ENCODE measurements at places on chromosomes 3 and 15.

DNA sequence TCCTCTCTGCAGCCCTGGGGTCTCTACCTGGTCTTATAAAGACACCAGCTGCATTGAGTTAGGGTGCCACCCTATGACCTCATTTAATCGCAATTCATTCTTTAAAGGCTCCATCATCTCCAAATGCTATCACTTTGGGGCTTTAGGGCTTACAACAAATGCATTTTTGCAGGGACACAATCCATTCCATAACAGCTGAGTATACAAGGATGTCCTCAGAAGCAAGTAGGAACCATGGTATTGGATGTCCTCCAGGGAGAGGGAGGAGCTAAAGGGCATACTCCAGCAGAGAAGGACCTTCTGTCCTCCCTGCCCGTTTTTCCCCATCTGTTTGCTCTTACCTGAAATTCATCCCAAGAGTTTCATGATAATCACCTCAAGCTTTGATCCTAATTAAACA lies 30.3 kb downstream of the UMPS start:
- no peak for DNase-seq

DNA sequence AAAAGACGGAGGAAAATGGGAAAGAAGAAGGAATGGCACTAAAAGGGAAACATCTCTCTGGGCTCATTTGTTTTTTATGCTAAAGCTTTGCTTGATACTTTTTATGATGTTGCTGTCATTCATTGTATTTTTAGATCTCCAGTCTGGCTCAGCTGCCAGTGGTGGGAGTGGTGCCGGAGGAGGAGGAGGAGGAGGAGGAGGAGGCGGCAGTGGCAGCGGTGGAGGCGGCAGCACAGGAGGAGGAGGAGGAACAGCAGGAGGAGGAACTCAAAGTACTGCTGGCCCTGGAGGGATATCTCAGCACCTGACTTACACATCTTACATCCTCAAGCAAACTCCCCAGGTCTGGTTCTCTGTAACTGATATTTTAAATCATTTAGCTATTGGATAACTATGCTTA lies 49.6 kb downstream of the MAP6D1 start:
- DNase-seq, result no peak

- DNase-seq, result no peak
Measured at GRCh38 chr3:100149713-100150415, 35.6 kb upstream of the FILIP1L start.

GRCh38 chr15:38876621-38877020 lies 312.0 kb upstream of the RASGRP1 start:
- DNase-seq, result no peak

- no peak for DNase-seq
Measured at GRCh38 chr3:156957715-156958114, 131.6 kb downstream of the LEKR1 start.

DNA sequence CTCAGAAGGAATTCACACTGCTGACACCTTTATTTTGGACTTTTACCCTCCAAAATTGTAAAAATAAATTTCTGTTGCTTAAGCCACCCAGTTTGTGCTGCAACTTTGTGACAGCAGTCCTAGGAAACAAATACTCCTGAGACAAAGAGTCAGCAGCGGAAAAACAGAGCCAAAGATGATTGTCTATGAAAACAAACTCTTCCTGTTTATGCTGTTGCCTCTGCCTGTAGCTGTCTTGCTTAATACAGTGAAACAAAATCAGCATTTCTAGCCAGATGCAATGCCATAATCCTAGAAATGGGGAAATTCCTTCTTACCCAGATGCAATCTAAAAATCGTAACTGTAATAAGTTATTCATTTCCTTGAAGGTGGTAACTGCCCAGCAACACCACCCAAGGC lies 387.5 kb upstream of the ATP11B start:
- DNase-seq, result no peak

- DNase-seq, result no peak
Measured at GRCh38 chr3:12193485-12194165, 34.9 kb upstream of the TIMP4 start.

GRCh38 chr15:37537802-37538201 lies 396.6 kb upstream of the TMCO5A start:
- DNase-seq, result no peak

DNA sequence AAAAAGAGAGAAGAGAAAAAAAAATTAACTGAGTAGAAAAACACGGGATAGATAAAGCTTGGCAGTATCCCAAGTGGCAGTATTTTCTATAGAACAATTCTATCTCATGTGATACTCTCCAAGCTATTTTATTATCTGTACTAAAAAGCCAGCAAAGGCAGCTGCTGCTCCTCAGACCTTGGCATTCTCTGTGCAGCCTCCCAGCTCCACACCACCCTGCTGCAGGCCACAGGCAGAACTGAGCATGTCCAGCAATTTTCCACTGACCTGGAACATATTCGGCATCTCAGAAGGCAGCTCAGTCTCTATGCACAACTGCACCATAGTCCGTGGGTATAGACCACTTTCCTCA lies 1161.4 kb downstream of the IGSF11 start:
- DNase-seq, result no peak

- no peak for DNase-seq
Measured at GRCh38 chr3:149554826-149555225, 80.3 kb downstream of the TM4SF4 start.

GRCh38 chr3:41035456-41036022 lies 163.8 kb upstream of the CTNNB1 start:
- no peak for DNase-seq

DNA sequence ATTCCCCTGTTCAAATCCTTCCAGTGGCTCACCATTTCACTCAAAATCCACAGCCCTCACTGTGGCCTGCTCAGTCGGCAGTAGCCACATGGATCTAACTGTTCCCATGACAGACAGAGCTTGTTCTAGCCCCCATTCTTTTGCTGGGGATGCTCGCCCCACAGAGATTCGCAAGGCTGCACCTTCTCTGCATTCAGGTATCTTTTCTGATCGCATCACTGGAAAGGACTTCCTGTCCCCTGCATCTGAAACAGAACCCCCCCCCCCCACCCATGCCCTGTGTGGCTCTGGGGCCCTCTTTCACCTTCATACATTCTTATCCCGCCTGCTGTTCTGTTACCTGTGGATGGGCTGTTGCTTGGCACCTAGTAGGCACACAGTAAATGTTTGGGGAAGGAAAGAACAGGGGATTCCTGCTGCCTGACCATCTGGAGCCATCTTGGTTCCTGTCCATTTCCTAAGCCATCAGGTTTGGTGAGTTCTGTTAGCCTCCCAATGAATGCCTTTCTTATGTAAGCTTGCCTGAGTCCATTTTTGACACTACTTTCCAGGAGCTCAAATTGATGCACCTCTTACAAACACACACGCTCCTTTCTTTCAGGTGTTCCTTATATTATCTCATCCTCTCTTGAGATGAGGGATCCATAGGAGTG lies 42.9 kb upstream of the PGPEP1L start:
- DNase-seq, result no peak

- no peak for DNase-seq
Measured at GRCh38 chr3:178044320-178044719, 491.9 kb upstream of the KCNMB2 start.

- DNase-seq, result no peak
Measured at GRCh38 chr3:40116478-40117177, 192.9 kb upstream of the EIF1B start.

DNA sequence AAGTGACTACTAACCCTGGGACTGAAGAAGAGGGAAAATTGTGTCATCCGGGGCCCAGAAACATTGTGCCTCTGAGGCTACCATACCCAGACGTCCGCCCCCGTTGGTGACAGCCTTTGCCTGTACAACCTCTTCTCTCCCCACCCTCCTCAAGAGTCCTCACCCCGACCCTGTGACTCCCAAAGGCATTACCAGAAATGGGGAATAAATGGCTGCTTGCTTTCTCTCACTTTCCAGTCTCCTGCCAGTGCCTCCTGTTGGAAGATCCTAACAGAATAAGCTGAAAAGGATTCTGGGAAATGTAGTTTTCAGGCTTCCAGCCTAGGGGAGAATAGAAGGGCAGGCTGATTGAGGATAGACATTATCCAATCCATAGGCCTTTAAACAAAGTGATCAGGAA lies 30.8 kb upstream of the SLC25A36 start:
- DNase-seq, result no peak

- no peak for DNase-seq
Measured at GRCh38 chr3:15979495-15979894, 181.7 kb upstream of the ANKRD28 start.

- DNase-seq, result no peak
Measured at GRCh38 chr3:184316792-184317191, 2.4 kb downstream of the EIF4G1 start.

DNA sequence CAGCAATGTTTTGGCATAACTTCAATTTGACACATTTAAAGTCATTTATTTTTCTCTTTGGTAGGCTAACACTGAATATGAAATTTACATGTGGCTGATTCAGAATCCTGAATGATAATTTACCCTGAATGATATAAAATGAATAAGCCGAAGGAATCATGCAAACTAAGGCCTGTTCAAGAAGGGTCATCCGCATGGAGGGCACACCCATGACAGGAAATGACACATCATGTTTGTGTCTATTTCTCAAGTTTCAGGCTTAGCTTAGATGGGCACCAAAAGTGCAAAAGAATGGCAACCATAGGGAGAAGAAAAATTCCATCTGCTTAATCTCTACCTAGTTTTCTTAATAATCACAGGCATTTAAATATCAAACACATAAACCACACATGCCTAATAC lies 141.5 kb downstream of the DUT start:
- no peak for DNase-seq

DNA sequence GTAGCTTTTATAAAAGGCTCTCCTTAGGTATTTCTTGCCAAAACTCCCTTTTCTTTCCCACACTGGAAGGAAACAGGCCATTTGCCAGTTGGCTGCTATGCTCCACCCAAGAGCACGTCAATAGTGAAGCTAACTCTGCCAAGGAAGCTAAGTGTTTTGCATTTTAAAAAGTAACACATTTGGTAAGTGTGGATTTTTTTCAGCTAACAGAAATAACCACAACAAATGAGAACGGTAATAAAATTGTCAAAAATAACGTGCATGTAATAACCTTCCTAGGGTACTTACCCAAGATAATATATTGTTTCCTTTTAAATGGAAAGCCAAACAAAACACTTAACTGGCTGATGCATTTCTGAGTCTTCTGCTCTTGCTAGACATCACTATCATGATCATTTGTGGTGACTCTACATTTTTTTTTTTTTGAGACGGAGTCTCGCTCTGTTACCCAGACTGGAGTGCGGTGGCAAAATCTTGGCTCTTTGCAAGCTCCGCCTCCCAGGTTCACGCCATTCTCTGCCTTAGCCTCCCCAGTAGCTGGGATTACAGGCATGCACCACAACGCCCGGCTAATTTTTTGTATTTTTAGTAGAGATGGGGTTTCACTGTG lies 4.6 kb downstream of the DPP8 start:
- DNase-seq, result no peak

- DNase-seq, result no peak
Measured at GRCh38 chr15:28947221-28947674, 61.5 kb downstream of the APBA2 start.

- no peak for DNase-seq
Measured at GRCh38 chr3:140292684-140293083, 357.7 kb downstream of the CLSTN2 start.

- DNase-seq, result no peak
Measured at GRCh38 chr3:129482721-129483120, 42.7 kb downstream of the IFT122 start.

DNA sequence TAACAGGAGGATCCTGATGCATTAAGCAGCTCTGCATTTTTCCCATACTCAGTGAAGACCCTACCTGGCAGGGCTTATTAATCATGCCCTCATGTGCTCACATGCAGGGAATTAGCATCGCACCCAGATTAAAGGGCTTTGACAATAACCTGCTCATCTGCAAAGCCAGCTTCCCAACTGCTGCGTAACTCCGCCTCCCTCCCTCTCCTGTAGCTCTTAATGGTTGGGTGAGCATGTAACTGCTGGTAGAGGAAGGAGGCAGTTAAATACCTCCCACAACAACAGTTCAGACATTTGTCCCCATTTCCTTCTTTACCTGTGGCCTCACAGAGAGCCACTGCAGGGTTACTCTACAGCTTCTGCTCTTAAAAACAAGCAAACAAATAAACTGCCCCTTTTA lies 203.6 kb upstream of the WNT5A start:
- no peak for DNase-seq

DNA sequence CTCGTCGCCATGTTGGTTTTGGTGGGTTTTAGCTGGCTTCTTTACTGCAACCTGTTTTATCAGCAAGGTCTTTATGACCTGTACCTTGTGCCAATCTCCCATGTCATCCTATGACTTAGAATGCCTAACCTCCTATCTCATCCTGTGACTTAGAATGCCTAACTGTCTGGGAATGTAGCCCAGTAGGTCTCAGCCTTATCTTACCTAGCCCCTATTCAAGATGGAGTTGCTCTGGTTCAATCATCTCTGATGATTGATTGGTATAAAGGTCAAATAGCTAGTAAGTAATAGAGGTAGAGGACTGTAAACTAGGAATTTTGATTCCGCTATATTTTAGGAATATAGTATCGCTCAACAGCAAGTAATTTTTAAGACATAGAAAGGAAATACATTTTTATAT lies 1.3 kb upstream of the ACKR2 start:
- no peak for DNase-seq

DNA sequence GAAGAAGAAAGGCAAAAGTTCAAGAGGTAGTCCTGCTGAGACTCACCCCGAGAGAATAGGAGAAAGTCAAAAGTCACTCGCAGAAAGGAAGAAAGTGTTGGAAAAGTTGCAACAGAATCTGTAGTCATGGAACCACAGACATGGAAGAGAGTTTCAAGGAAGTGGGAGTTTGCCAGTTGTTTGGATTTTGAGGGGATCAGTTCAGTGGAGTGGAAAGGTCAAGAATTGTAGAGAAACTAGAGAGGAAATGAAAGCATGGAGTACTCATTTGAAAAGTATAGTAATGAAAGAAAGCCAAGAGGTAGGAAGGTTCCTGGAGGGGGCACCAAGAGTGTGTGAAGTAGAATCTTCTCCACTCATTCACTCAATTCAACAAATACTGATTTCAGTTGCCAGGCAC lies 34.7 kb downstream of the SPTSSB start:
- no peak for DNase-seq

GRCh38 chr3:69338911-69339310 lies 47.0 kb downstream of the FRMD4B start:
- DNase-seq, result no peak

DNA sequence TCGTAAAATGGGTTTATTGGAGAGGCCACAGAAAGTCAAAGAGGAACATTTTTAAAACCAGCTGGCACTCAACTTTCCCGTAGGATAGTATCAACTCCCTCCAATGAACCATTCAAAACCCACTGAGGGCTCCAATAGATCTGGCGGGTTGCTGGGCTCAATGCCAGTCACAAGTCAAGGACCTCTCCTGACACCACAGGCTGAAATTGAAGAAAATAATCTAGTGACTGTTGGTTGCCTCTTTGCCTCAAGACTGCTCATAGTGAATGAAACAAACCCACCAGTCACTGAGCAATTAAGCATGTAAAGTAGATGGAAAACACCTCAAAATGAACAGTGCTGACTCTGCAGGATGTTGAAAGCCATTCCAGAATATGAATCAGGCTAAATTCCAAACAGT lies 500.6 kb upstream of the AGTR1 start:
- DNase-seq, result no peak

DNA sequence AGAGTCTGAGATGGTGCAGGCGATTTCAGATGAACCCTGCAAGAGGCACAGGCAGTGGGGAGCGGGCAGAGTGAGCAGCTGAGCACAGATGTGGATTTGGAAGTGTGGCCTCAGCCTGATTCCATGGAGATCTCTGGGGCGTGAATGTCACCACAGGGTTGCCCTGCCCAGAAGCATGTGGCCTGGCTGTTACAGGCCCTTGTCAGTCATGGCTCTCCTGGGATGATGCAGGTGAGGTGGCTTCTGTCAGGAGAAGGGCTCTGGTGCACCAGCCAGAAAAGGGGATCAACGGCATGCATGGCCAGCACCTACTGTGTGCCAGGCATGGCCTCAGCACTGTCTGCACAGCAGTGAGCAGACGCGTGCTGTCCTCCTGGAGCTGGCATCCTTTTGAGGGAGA lies 11.9 kb downstream of the HDAC11 start:
- DNase-seq, result no peak

Data from activated CD4-positive, alpha-beta T cell treated with anti-CD3 and anti-CD28 coated beads for 1 hour (primary cell).